ENCODE measurements at places on chromosomes 3 and 15.

DNA sequence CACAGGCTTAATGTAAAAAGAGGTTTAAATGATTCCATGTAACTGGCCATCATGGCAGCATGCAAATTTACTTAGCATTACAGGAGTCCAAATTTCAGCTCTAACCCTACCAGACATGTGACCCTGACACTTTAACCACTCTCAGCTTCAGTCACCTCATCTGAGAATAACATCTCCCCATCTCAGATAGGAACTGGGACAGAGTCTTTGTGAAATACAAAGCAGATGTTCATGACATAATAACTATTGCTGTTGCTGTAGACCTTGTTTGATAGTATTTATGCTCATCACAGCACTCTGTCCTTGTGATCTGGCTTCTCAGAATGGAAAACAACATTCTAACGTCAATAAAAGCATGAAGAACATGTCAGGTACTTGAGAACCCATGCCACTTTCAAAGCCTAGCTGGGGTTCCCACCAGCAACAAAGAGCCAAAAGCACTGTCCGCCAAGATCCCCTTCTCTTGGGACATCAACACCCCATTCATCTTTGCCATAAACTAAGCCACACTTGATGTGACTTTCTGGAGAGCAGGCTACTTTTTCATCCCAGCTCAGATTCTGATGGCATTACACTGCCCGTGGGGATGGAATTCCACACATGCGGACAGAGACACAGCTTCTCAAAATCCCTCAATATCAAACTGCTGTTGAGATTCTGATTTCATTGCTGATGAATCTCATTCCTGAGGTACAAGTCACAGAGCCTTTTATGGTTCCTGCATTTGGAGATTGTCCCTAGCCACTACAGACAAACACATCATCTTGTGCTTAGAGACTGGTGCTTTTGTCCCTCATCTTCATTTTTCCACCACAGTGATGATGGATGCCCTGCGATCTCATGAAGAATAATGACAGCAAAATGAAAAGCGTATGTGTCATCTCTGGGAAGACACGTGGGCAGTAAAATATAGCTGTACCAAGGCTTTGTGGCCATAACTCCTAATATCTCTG is 202.7 kb downstream of the TNIK start:
- peak; percentile 74 for DNase-seq

DNA sequence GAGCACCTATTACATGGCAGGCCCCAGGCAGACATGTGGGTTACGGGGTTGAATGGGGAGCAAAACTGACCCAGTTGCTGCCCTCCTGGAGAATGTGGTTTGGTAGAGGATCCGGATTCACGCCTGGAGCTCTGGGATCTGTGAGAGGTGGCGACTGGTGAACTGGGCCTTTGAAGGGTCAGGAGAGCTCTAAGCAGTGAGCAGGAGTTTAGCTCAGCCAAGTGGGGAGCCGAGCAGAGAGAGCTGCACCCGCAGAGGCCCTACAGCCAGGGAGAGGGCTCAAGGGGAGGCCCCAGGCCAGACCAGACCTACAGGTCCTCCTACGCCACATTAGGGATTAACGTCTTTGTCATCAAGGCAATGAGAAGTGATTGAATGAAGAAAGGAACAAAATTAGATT is 179.8 kb upstream of the TLE3 start:
- no peak for DNase-seq

GRCh38 chr15:85757939-85758654 is 36.6 kb downstream of the KLHL25 start:
- DNase-seq = no peak

- DNase-seq = no peak
Measured at GRCh38 chr15:38509152-38509551, 55.2 kb downstream of the FAM98B start.

- DNase-seq = no peak
Measured at GRCh38 chr15:29825227-29825626, 3.0 kb upstream of the TJP1 start.

GRCh38 chr3:120021523-120021922 is 72.7 kb downstream of the GSK3B start:
- DNase-seq = no peak

DNA sequence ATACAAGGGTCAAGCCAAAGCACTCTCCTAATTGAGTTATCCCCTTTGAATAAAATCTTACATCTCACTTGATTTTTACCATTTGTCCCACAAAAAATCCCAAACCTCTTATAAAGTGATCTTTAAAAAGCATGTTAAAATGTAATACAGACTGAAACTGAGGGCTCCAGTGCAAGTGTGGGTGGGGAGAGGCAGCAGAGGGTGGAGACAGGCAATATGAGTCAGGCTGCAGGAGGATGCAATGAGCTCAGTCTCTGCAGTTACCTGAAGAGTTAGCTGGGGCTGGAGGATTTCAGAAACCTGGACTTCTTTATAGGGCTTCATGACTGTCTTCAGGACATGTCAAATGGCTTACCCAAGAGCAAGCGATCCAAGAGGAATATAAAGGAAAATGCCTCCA is 14.2 kb upstream of the COLQ start:
- DNase-seq = no peak

Measured in A172 (cell line).